ENCODE measurements at places on chromosomes 2 and 18. TPM values are rescaled to one million over a fixed set of nuclear protein-coding genes. Genes with fewer than 3 reads are reported as not detected.

The LRRTM1 gene
- total RNA-seq: not detected

The ASB18 gene
- not detected for total RNA-seq

The MYOM1 gene
- 0.08 TPM for total RNA-seq

The BOLL gene
- not detected for total RNA-seq

The HAUS1 gene
- total RNA-seq: 36.4 TPM

The CROCC2 gene
- total RNA-seq: not detected

The EN1 gene
- total RNA-seq: 2.2 TPM

The SLC19A3 gene
- 1.1 TPM for total RNA-seq

The MC4R gene
- total RNA-seq: 0.23 TPM

The COL6A3 gene
- total RNA-seq: 7.3 TPM

The EEF1B2 gene
- total RNA-seq: 568 TPM

The HRH4 gene
- not detected for total RNA-seq

The RGPD8 gene
- total RNA-seq: 6.9 TPM

The CYP27C1 gene
- total RNA-seq: 1.2 TPM

The CCDC74B gene
- 21.1 TPM for total RNA-seq

The TMEM178A gene
- 0.38 TPM for total RNA-seq

The ITSN2 gene
- 40.2 TPM for total RNA-seq

The ITGA6 gene
- 179 TPM for total RNA-seq

The MALL gene
- total RNA-seq: not detected

The IRS1 gene
- 9.2 TPM for total RNA-seq

The CYP1B1 gene
- total RNA-seq: 0.50 TPM

The GREB1 gene
- total RNA-seq: 0.53 TPM

The IL1R2 gene
- not detected for total RNA-seq

The SPIRE1 gene
- total RNA-seq: 12.0 TPM

The DLGAP1 gene
- 1.9 TPM for total RNA-seq

The DSG1 gene
- not detected for total RNA-seq

The LIMS3 gene
- total RNA-seq: not detected

The COL3A1 gene
- total RNA-seq: not detected

The AQP12B gene
- not detected for total RNA-seq

The RTP5 gene
- total RNA-seq: not detected

The ACKR3 gene
- total RNA-seq: not detected

The CRYBA2 gene
- not detected for total RNA-seq

The GPC1 gene
- total RNA-seq: 20.5 TPM

The ACOXL gene
- not detected for total RNA-seq

The ELAC1 gene
- total RNA-seq: 10.8 TPM

The ACMSD gene
- not detected for total RNA-seq

The PRKAG3 gene
- total RNA-seq: not detected

The KCNS3 gene
- total RNA-seq: 11.2 TPM

The TMEM247 gene
- not detected for total RNA-seq

The TRIM43 gene
- 0.29 TPM for total RNA-seq

The FBXO15 gene
- 0.96 TPM for total RNA-seq

The ACTG2 gene
- total RNA-seq: not detected

The INPP5D gene
- 0.72 TPM for total RNA-seq

The SIX2 gene
- total RNA-seq: not detected

The CFAP65 gene
- not detected for total RNA-seq

The WBP1 gene
- total RNA-seq: 93.6 TPM

The SLC35G4 gene
- not detected for total RNA-seq

The NR4A2 gene
- 7.6 TPM for total RNA-seq

The TLX2 gene
- 2.8 TPM for total RNA-seq

The D2HGDH gene
- 26.9 TPM for total RNA-seq
